IPS DF 19.7 (cell line): ENCODE measurements at places on chromosomes 1 and 21.
A peak's percentile ranks its signal among the peaks of the same experiment; 100 is the strongest.

- DNase-seq: no peak
These were observed 9.1 kb upstream of the C1QA start for GRCh38 chr1:22627331-22627730.

GRCh38 chr1:212633161-212633560 is 24.6 kb downstream of the ATF3 start:
- DNase-seq: no peak

GRCh38 chr1:99527078-99527477 is 118.8 kb upstream of the PALMD start:
- DNase-seq: no peak

GRCh38 chr1:201999625-202000238 is 10.7 kb upstream of the ELF3 start:
- no peak for DNase-seq

GRCh38 chr1:110240476-110241210 is 30.5 kb downstream of the KCNC4 start:
- no peak for DNase-seq

DNA sequence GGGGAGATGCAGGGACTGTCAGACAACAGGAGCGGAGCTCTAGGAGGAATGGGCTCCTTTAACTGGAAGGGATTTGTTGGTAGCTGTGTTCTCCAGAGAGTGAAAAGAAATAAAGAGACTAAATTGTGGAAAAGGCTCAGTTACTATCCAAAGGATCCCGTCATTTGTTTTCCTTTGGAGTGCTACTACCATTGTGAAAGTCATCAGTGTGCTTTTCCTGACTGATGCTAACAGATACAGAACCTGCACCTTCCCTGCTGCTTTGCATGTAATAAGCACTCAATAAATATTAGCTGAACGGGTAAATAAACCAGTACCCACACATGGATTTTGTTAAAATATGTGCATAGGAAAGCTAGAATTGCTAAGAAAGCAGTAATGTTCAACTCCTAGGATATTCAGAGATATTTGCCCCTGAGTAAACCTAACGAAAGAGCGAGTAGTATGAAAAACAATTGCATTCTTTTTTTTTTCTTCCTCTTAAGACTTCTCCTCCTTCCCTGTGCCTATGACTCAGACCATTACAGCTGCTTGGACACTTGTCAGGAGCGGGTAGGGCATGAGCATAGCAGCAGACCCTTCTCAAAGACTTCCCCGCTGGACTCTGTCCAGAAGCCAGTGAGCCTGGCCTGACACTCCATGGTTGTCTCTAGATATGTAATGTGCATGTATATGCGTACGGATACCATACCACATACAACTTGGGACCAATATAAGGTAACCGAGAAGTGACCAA is 41.7 kb downstream of the PTGFRN start:
- DNase-seq: no peak

DNA sequence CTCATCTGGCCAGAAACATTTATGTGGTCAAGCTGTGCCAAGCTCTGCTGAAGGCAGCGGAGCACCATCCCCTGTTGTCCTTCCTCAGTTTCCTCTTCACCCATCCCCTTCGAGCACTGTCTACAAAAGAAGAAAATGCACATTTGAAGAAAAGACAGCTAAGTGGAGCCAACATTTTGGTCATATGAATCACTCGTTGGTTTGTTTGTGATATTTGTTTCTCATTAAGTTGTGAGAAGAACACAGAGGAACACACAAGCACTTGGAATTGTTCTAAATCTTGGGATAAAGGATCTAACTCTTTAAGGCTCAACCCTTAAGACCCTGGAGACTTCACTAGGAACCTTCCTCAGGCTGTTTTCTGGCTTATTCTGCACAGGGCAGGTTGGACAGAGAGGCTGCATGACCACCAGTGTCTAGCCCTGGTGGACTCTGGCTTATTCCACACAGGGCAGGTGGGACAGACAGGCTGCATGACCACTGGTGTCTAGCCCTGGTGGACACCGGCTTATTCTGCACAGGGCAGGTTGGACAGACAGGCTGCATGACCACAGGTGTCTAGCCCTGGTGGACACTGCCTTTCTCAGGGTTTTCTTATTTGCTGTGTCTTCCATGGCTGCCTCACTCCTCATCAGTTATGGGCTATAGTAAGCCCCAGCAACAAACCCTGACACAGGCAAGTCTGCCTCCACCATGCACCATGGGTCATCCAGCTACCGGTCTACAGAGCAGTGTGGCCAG is 35.3 kb upstream of the COL6A2 start:
- no peak for DNase-seq

GRCh38 chr1:68213843-68214242 is 18.5 kb downstream of the WLS start:
- DNase-seq: no peak

DNA sequence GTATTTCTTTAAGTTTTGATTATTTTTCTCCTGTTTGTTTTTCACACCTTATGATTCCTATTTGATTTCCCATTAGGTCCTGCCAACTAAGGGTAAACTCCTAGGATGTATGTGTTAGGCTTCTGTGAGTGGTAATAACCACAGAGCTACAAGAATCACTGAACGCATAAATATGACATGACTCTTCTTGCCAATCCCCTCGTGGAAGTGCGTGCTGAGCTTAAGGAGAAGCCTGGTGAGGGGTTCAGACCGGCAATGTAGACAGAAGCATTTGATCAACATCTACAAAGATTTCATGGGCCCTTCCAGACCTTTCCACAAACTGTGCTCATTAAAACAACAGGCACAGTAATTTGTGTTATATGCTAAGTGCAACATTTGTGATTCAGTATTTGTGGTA is 273.8 kb upstream of the SNX7 start:
- no peak for DNase-seq

DNA sequence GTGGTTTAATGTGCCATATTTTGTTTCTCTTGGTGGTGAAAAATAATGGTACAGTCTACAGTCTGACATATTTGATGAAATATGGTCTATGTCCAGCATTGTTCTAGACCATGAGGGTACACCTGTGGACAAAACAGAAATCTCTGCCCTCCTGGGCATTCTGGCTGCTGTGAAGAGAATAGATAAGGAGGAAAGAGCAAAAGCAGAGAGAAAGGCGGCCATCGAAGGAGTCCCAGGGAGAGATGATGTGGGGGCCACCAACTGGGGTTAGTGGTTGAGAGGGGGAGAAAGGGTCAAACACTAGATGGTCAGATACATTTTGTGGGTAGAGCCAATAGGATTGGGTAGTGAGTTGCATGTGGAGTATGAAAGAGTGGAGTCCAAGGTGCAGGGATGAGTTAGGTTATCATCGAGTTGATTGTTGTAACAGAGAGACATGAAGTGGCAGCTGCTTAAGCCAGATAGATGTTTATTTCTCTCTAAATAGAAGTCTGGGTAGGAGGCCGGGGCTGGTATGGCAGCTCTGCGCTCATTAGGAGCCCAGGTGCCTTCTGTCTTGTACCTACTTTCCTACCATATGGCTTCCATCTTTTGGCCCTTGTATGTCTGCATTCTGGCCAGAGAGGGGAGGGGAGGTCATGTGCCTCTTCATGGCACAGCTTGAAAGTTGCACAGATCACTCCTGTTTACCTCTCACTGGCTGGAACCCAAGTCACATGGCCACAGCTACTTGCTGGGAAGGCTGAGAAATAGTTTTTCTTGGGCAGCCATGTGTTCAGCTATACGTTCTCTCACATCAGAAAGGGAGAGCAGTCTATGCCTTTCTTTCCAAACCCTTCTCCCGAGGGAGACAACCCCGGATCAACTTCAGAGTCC is 13.0 kb downstream of the UBE4B start:
- no peak for DNase-seq

DNA sequence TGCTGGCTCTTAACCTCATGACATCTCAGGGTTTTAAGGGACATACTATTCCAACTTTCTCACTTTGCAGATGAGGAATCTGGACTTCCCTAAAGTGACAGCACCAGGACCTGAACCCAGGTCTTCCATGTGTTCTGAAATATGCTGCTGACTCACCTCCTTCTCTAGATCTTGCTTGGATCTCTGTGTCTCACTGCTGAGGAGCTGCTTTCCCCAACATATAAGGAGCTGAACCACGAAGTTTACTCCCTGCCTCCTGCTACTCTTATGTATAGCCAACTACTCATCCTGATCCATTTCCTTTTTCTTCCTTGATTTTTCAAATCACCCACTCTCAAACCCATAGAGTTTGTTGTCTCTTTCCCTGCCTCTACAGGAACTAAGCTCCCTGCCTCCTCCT is 38.2 kb downstream of the ALG14 start:
- DNase-seq: no peak

GRCh38 chr1:62452951-62453350 is 16.1 kb downstream of the USP1 start:
- DNase-seq: no peak

GRCh38 chr1:31441073-31441472 is 28.1 kb downstream of the SERINC2 start:
- no peak for DNase-seq

DNA sequence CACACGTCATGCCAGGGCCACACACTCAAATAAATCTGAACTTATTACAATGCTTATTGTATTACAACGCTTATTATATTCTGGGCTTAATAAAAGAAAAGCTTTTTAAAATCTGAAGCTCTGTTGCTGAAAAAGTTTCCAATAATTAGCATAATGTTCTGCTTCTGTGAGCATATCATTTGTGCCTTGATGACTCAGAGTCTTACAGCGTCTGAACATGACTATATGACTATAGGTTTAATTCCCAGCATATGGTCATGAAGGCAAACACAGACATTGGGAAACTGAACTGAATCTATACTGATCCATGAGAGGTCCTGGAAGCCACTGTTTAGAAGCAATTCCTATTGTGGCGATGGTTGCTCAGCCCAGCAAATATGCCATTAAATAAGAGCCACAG is 66.3 kb downstream of the SIM2 start:
- no peak for DNase-seq

- DNase-seq: no peak
These were observed 65.3 kb downstream of the SSBP3 start for GRCh38 chr1:54340878-54341277.

DNA sequence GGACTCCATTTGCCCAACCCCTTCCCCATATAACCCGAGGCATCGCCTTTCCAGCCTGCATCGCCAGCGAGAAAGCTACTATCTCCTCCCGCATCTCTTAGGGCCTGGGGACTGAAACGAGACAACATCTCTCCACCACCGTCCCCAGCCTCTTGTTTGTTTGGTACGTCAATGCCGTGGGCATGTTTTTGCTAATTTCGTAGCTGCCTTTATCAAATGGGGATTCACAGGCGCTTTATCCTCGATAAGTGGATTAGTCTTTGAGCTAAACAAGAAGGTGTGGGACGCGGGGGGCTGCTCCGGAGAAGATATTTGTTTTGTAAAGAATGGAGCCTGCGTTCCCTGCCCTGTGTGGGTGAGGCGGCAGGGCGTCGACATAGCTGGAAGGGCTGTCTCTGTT is 91.6 kb downstream of the PAX7 start:
- no peak for DNase-seq

DNA sequence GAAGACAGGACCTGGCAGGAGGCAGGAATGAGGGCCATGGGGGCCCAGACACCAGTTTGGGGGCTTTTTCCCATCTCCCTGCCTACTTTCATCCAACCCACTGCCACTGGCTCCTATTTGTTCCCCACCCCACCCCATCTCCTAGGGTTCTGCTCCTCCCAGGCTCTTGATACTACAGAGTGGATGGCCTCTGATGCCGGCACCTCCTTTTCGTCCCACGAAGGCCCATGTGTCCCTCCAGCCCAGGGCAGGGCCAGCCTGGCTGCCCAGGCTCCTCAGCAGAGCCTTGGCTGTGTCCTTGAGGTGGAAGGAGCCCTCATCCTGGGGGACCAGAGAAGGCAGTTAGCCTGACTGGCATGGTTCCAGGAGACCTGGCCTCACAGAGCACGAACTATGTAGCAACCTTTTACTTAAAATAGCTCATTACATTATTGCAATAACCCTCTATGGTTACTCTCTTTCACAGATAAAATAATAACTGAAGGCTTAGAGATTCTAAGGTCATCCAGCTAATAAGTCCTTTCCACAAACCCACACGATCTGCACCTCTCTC is 3.5 kb downstream of the POMGNT1 start:
- no peak for DNase-seq

- peak; percentile 65 for DNase-seq
These were observed 22.9 kb downstream of the DDX20 start for GRCh38 chr1:111778541-111779051.

DNA sequence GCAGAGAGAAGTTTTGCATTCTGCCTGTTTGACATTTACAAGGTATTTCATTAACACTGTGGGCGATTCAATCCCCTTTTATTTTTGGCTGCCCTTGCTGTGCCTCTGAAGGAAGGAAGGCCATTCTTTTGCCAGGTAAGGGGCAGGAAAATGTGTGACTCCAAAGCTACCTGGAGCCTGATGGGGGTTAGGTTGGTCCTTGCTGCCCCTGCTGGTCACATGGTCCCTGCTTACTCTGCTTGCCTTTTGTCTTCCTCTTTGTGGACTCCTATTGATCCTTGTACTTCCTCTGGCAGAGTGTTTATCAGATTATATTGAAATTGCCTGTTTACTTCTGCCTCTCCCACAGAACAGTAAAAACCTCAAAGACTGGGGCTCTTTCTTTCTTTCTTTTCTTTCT is 65.7 kb downstream of the ST6GALNAC3 start:
- DNase-seq: peak; percentile 25

- no peak for DNase-seq
These were observed 34.2 kb upstream of the LRRC8C start for GRCh38 chr1:89598450-89599331.

DNA sequence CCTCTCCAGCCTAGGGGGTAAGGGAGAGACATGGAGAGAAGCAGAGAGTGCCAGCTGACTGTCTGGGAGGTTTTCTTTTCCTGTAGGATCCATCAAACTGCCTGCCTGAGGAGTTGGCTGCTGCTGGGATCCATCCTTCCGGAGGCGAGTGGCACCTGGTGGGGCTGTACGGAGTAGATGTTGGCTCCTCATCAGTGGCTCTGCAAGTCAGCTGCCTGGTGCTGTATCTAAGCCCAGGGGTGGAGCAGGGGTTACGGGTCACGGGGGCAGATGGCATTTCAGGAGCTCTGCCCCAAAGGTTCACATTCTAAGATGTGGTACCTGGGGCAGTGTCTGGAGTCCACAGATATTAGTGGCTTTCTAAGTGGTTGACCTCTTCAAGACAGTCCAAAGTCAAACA is 128.0 kb downstream of the ACTL8 start:
- no peak for DNase-seq

DNA sequence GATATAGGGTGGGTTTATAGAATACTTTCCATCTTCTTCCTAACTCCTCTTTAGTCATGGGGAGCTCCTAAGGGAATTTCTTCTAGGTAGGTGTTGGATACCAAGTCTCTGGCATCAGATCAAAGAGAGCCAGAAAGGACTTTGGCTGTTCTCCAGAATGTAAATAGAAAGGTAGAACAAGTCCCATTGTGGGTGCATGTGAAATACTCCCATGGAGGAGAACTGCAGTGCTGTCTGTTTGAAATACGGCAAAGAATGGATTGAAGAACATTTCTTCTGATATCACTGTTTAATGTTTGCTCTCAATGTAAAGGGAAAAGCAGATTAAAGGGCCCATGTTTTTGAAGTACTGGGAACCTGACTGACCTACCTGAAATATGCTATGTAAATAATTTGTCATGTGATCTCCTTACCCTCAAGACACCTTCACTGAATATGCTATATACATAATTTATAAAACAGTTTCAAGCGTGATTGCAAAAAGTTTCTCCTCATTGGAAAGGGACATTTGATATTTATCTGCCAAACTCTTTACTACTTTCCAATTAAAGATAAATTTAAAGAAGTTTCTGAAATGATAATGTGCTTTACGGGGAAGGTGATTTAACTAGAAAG is 65.9 kb downstream of the LAMC1 start:
- DNase-seq: no peak

- no peak for DNase-seq
These were observed 27.2 kb upstream of the TINAGL1 start for GRCh38 chr1:31548907-31549808.
